GM04504 (cell line): ENCODE measurements at places on chromosomes 1 and 21.

DNA sequence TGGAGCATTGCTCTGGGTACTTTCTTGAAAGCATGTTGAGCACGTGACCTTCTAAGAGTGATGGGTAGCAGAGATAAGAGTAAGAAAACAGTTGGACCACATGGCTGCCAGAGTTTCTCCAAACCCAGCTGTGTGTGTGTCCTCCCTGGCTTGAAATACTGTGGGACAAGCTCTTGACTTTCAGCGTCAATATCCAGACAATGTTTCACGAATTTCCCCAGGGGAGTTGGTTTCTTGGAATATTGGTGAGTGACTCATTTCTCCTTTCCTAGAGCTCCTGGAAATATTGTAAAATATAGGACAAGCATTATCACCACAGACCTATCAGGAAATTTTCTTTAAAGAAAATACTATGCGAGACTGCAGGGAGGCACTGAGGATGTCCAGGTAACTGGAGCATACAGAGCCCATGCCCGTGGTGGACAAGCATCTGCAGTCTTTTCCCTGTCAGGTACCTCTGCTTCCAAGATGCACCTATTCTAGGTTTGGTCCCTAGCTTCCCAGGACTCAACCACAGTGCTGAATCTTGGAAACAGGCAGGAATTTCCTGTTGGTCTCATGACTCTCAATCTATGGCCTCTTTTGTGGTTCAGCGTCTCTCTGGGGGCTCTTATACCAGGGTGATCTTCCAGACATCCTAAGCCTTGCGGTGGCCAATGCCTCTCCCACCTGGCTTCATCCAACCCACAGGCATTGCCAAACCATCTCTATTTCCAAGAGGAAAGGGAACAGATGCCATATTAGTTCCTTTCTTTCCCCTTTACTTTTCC, 67.4 kb downstream of the KCNJ6 start:
- no peak for DNase-seq

DNA sequence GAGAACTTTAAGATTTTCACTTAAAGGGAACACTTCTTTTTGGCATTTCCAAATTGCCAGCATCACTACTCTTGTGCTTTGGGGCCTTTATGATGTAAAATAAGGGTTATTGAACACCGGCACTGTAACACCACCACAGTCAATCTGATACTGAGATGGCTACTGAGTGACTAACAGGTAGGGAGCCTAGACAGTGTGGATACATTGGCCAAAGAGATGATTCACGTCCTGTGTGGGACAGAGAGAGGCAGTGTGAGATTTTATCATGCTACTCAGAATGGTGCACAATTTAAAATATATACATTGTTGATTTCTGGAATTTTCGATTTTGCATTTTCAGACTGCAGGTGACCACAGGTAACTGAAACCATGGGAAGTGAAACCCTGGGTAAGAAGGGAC, 261.6 kb downstream of the SPATA17 start:
- DNase-seq: no peak

DNA sequence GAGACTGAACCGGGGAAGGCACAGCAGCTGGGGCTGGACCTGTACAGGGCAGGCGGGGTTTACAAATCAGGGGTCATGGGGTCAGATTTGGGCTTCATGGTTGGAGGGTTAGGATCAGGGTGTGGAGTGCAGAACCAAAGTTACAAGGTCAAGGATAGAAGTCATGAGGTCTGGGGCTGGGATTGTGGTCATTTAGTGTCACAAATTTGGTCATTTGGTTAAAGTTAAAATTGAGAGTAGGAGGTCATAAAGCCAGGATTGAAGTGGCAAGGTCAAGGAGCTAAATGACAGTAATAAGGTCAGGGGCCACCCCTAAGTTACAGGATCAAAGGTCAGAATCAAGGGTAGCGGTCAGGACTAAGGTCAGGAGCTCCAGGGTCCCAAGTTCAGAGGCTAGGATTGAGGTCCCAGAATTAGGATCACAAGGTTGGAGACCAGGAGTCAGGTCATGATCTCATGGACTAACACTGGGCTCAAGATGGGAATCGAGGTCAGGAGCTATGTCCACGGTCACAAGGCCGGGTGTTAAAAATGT, 20.4 kb downstream of the SERINC2 start:
- DNase-seq: no peak

- peak; percentile 63 for DNase-seq
Observed at GRCh38 chr1:67749844-67750690, 65.1 kb downstream of the GADD45A start.

- peak; percentile 21 for DNase-seq
Observed at GRCh38 chr1:217425422-217425821, 205.5 kb downstream of the GPATCH2 start.

DNA sequence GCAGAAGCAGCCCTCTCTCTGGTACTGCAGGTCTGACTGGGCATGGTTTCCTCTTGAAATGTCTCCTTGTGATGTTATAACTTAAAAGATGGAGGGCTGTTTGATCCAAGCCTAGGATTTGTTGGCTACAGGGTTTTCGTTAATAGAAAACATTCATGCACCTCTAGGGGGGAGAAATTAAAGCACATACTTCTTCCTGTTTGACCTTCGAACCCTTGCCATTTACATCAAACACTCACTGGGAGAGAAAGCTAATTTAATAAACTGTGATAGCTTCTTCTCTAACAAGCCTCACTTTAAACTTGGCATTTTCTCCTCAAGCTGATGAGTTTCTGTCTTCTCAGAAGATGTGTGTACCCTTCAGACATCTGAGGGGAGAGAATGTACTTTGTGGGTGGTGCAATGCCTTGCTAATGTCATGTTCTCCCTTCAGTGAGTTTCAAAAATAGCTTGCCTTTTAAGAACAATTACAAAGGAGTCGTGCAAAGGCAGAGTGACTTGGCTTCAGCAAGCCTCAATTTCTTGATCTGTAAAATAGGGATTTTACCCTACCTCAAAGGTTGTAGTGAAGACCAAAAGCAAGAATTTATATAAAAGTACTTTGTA, 20.4 kb downstream of the CACHD1 start:
- DNase-seq: no peak

DNA sequence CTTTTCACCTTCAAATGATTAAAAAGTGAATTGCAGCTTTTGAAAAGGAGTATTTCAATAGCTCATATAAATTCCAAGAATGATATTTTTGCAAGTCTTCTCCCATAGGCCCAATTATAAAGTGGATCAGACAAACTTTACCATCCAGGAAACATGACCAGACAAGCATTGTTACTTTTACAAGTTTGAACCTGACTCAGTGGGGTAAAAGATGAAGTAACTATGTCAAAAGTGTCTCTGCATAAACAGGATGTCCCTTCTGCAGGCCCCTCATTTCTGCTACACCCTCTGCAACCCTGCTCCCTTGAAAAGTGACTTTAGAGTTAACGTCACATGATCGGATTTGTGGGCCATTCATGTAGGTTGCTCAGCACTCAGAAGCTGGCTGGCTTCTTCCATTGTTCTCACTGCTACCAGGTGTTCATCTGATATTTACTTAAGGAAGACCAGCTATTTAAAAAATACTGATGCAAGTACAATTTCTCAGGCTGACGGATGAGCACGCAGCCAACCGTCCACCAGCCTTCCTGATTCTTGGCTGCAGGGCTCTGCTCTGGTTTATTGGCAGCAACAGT, 32.3 kb downstream of the URB1 start:
- DNase-seq: no peak

DNA sequence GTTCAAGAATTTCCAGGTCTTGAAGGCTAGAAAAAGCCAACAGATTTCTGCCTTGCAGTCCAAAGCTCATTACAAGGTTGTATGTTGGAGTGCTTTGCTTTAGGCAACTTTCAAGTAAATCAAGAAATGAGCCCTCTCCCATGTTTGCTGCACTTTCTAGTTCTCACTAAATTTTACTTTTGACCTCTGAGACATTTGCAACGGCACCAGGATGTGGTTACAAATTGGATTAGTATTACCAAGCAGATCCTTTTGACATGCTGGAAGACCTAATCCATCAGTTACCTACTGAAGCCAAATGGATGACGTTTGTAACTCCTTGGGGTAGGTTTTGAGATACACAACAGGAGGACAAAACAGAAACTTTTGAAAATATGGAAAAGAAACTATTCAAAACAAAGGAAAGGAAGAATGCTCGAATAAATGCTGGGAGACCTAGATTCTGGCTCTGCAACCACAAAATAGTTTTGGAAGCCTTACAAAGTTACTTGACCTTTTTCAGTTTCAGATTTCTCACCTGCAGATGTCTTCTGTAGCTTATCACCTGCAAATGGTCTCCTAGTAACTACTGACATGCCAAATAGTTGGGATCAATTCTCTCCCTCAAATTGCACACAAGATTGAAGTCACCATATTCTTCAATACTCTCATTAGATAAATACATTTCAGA, 251.7 kb upstream of the ADGRL2 start:
- no peak for DNase-seq

GRCh38 chr1:218496561-218496960, 151.4 kb downstream of the TGFB2 start:
- peak; percentile 99 for DNase-seq

GRCh38 chr1:201783058-201783457, 45.9 kb upstream of the IPO9 start:
- no peak for DNase-seq

DNA sequence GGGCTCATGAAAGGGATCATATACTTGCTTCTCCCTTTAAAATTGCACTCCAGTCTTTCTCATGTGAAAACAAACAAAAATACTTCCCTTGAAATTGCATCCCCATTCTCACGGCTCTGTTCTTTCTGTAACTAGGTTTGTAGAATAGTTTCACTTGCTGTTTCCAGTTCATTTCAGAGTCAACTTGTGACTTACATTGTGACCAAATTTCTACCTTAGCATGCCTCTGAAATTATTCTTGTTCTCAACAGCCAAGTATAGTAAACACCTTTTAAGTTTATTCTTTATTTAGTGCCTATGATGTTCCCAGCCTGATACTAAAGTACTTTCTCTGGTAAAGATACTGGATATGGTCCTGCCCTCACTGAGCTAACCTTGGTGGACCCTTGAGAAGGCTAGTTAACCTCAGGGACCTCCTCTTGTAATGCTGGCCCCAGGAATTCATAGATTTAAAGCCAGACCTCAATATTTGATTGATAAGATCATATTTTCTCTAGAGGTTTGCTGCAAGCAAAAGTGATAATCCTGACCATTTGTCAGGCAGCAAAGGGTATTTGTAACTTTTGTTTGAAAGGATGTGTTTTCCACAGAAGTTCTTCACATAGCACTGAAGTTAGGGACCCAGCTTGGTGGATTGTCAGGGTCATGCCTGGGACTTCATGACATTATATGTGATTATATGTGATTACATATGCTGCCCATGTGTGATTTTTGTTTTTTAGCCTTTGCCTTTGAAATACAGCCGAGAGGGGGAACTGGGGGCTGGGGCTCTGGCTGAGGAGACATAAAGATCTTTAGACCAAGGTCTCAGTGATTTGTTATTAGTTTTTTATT, 29.6 kb downstream of the VANGL2 start:
- DNase-seq: no peak

DNA sequence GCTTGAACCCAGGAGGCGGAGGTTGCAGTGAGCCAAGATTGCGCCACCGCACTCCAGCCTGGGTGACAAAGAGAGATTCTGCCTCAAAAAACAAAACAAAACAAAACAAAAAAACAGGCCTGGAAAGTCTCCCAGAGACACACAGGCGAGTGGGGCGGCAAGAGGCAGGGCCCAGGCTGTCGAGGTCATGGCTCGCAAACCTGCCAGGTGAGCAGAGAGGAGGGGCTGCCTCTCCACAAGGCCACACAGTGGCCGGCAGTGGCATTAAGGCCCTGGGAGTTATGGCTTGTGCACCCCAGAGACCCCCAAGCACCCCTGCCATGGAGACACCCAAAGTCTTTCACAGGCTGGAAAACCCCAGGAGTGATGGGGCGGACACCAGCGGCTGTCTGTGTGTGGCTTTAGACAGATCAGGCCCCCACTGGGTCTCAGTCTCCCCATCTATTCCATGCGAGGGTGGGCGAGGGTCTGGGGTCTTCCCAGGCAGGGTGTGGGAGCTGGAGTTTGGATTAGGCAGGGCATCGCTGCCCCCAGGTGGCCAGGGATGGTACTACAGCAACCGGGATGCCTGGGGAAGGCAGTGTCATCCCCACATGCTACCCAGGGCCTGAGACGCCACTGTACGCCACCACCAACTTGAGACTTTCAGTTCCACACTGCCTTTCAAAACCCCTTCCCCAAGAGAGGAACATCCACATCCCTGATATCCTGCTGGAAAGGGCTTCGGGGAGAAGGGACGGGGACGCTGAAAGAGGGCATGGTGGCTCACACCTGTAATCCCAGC, 7.3 kb upstream of the CTRC start:
- DNase-seq: no peak

- DNase-seq: no peak
Observed at GRCh38 chr1:150389650-150390049, 25.7 kb downstream of the RPRD2 start.

GRCh38 chr1:205495237-205495823, 9.1 kb upstream of the CDK18 start:
- DNase-seq: no peak

- no peak for DNase-seq
Observed at GRCh38 chr1:33930346-33931110, 66.6 kb downstream of the HMGB4 start.

GRCh38 chr1:22257290-22258275, 114.7 kb upstream of the WNT4 start:
- no peak for DNase-seq

- DNase-seq: no peak
Observed at GRCh38 chr1:203025686-203026030, 633 bp upstream of the PPFIA4 start.

GRCh38 chr1:7576946-7577657, 194.0 kb upstream of the VAMP3 start:
- no peak for DNase-seq

- no peak for DNase-seq
Observed at GRCh38 chr1:52427152-52427551, 22.8 kb downstream of the PRPF38A start.

DNA sequence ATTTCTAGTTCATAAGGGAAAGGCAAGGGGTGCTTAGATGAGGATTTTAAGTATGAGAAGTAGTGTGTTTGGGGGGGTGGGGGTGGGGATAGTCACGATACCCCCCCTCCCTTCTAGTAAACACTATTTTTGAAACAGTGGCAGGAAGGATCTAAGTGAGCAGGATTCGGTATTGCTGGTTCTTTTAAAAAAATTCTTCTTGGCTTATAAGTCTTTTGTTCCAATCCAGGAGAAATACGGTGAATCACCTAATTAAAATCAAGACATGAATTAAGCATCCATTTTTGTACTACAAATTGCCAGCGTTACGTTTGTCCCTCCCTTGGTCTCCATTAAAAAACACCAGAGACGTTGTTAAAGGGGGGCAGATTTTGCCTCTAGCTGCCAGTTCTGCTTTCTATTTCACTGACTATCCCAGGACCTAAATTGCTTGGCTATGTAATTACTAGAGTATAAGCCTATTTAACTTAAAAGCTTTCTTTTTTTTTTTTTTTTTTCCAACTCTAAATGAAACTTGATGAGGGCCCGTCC, 911 bp downstream of the LMO4 start:
- no peak for DNase-seq

GRCh38 chr21:25536752-25537151, 70.5 kb downstream of the MRPL39 start:
- no peak for DNase-seq
